ENCODE measurements at places on chromosomes 7 and 10.

GRCh38 chr7:137539111-137539715 is 195.7 kb upstream of the PTN start:
- no peak for DNase-seq

DNA sequence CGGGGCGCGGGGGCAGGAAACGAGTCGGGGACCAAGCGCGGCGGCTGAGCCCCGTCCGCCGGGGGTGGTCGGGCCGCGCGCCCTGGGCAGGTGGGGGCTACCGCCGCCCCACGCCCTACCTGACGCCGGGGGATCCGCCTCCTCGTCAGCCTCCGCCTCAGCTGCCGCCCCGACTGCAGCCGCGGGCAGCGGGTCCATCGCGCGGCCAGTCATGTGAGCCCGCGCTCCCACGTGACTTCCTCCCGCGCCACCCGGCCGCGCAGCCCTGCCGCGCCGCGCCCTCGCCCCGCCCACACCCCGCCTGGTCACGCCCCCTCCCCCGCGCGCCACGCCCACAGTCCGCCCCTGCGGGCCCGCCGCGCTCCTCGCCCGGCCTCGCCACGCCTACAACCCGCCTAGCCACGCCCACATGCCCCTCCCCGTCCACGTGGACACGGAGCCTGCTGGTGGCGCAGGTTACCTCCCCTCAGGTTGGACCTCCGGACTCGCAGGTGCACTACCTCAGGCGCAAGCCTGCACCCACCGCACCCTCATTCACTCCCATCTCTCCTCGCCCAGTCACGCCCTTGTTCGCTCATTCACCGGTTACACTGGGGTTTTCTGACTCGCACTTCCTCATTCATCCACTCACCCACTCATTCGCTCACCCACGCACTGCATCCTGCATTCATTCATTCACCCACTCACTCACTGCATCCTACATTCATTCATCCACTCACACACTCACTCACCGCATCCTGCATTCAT is at the start of gene SNX8:
Gene SNX8 (minus strand): TSS at position 233 of the 747 bp plus-strand sequence. CDS start 20 bp downstream, at position 213.
- peak; percentile 75 for DNase-seq

DNA sequence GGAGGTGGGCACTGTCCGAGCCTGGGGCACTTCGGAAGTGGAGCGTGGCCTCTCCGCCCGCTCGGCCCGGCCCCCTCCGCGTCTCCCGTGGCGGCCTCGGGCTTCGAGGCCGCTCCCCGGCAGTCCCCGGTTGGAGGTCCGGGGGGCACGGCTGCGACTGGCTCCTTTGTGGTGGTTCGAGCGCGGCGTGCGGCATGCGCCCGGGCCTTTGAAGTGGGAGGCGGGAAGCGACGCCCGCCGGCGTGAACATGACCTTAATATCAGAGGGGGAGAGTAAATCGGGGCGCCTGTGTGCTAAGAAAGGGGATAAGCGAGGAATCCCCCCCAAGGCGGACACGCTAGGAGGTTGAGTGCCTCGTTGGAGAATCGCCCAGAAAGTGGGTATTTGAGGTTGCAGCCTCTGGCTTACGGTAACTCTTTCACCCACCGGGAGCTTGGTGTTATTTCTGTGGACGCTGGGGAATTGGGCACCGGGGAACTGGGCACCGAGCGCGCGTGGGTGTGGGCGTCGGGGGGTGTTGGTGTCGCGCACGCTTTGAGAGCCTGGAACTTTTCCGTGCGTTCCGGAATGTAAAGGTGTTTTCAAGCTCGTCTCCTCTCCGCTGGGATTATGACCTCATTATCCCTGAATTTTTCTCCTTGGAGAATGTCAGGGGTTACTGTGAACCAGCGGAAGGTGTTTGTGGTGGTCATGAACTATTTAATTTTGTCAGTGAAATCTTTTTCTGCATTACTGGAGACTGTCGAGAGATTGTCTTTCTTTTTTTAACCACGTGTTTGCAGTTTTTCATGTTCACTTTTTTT is 660 bp downstream of the SUV39H2 start:
- DNase-seq: peak; percentile 32

DNA sequence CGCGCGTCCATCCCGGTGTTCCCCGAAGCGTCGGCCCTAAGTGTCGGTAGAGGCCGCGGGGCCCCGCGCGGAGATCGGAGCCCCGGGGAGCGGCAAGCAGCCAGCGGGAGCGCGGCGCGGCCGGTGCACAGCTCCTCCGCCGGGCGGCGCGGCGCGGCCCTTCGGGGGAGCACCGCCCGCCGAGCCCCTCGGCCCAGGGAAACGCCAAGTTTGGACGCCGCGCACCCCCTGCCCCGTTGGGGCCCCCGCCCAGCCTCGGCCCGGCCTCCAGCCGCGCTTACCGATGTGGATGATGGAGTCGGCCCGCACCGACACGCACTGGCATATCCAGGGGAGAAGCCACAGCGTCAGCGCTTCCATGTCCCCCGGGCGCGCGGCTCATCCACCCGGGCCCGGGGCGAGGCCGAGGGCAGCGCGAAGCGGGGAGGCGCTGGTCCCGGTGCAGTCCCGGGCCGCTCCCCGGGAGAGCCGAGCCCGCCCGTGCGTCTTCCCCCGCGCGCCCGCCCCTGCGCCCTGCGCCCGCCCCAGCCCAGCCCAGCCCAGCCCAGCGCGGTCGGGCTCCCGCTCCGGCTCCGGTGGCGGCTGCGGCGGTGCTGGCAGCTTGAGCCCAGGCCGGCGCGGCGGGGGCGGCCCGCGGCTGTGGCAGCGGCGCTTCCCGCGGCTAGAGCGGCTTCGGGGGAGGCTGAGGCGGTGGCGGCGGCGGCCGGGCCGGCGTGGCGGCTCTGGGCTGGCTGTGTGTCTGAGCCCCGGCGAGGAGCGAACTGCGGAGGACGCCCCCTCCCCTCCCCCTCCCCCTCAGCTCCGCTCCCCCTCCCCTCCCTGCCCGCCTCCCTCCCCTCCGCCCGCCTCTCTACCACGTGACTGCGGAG is at the start of gene GRID1:
Gene GRID1 (minus strand): TSS at position 763 of the 869 bp plus-strand sequence.
- DNase-seq: peak; percentile 10

GRCh38 chr7:100563809-100564400 is 9.8 kb downstream of the SAP25 start:
- peak; percentile 17 for DNase-seq

GRCh38 chr10:14567421-14567820 is 207.3 kb downstream of the FAM107B start:
- peak; percentile 33 for DNase-seq

DNA sequence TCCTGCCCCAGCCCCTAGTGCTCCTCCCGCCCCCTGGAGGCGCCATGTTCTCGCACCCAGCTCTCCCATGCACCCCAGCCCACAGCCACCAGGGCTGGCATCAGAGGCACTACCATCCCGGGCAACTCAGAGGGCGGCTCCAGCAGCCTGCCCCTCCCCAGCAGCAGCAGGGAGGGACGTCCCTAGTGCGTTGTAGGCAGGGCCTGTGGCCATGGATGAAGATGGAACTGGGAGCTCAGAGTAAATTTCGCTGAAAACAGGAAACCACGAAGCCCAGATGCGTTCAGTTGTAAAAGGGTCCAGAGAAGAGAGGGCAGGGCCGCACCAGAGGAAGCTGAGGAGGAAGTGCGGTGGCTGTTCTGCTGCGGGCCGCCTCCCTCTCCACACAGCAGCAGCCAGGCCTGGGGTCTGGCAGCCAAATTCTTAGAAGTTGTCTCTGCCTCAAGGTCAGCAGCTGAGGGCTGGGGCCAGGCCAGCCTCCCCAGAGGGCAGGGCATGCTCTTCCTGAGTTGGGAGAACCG is 24.6 kb downstream of the VSIR start:
- DNase-seq: peak; percentile 43

All from skin of body (tissue), 3 donors.